ENCODE measurements at places on chromosomes 11 and 22. TPM values are rescaled to one million over a fixed set of nuclear protein-coding genes. Genes with fewer than 3 reads are reported as not detected.

The DDB1 gene
- total RNA-seq, result 141 TPM

The APOA5 gene
- 0.77 TPM for total RNA-seq

DNA sequence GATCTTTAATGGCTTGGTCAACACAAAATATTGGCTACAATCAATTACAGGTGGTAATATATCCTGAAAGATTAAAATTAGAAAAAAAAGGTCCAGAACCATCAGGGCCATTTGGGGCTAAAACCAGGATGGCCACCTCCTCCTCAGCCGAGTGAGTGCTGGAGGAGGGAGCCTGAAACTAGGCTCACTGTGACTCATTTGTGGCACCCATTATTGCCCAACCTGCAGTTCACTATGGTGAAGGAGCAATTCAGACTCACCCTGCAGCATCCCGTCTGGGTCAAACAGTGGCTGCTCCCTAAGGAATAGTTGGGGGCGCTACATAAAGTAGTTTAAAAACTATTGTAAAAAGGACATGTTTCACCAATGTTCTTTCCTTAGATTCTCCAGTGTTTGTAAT is 60.7 kb downstream of the GLYATL1 start:
- no peak for DNase-seq

GRCh38 chr22:35299217-35299672 is 449 bp upstream of the TOM1 start:
- no peak for DNase-seq

GRCh38 chr11:13440100-13440855 is 22.7 kb downstream of the BTBD10 start:
- DNase-seq, result peak; percentile 64

All from lung (tissue), 17 donors.